ENCODE measurements at places on chromosomes 11 and 22. TPM values are rescaled to one million over a fixed set of nuclear protein-coding genes. Genes with fewer than 3 reads are reported as not detected.

DNA sequence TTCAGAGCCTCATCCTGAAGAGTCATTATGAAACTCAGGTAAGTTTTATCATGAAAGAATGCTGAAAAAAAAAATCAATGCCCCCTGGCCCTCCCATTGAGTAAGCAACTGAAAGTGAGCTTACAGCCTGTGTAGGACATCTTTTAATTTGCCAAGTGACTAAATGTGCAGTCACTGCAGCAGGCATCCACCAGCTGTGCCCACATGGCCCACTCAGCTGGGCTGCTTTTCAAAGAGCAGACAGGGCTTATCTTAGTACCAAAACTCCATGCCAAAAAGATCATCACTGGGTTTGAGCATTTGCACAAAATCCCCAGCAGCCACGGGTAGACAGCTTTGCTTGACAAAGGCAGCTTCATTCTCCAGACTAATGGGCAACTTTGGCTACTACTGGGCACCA, 709.7 kb downstream of the NTM start:
- H3K36me3 ChIP-seq: no peaks in the 10 kb centered on the region
- H3K4me3 ChIP-seq: no peak overlapping the region
- no peak overlapping the region for H3K27ac ChIP-seq
- no peak for DNase-seq
- H3K4me1 ChIP-seq: no peaks in the 10 kb centered on the region

DNA sequence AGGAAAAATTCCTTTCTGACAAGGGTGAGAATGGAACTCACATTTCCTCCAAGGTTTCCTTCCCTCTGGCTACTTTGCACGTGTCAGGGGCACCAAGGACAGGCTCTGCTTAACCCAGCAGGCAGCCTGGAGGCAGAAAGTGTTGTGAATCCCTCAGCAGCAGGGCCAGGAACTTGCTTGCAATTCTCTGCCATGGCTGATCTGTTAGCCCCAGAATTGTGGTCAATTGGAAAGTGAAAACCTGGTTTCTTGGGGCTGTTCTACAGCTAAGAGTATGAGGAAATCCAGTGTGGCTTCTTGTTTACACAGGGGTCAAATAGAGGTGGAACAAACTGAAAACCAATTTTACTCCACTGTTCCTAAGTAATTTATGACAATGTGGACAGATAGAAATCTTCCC, 38.3 kb upstream of the CEP295 start:
- H3K36me3 ChIP-seq: no peaks in the 10 kb centered on the region
- H3K27me3 ChIP-seq: no peaks in the 10 kb centered on the region
- no peak for DNase-seq
- H3K4me1 ChIP-seq: no peaks in the 10 kb centered on the region
- no peak overlapping the region for H3K27ac ChIP-seq

Gene RRAS2
- total RNA-seq: 25.3 TPM

Gene DENND5A
- total RNA-seq: 45.8 TPM

DNA sequence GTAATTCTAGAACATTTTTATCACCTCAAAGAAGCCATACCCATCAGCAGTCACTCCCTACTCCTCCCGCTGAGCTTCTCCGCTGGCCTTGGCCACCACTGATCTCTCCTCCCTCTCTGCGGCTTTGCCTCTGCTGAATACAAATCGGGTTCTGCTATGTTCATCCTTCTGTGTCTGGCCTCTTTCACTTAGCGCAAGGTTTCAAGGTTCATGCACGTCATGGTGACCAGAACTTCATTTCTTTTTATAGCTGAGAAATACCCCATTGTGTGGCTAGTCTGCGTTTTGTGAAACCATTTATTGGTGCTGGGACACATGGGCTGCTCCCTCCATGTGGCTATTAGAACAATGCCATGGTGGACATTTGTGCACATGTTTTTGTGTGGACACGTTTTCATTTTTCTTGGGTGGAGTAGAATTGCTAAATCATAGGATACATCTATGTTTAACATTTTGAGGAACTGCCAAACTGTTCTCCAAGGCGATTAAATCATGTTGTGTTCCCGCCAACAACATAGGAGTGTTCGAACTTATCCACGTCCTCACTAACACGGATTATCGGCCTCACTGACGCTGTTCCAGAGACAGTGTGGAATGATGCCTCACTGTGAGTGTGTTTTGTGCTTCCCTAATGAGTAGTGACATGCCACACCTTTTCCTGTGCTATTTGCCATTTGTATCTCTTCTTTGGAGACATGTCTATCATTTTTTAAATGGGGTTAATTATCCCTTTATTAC, 24.2 kb upstream of the KRTAP5-6 start:
- H3K4me3 ChIP-seq: no peak overlapping the region
- no peak overlapping the region for H3K27ac ChIP-seq
- DNase-seq: no peak
- H3K27me3 ChIP-seq: peaks cover 14% of the 10 kb centered on the region

All from thymus (tissue), 14 donors.